ENCODE measurements at places on chromosomes 5 and 9. TPM values are rescaled to one million over a fixed set of nuclear protein-coding genes. Genes with fewer than 3 reads are reported as not detected.

DNAJC21 gene
- total RNA-seq = 51.2 TPM

GRCh38 chr5:126814721-126815404 lies 37.9 kb downstream of the LMNB1 start:
- DNase-seq = no peak

DNA sequence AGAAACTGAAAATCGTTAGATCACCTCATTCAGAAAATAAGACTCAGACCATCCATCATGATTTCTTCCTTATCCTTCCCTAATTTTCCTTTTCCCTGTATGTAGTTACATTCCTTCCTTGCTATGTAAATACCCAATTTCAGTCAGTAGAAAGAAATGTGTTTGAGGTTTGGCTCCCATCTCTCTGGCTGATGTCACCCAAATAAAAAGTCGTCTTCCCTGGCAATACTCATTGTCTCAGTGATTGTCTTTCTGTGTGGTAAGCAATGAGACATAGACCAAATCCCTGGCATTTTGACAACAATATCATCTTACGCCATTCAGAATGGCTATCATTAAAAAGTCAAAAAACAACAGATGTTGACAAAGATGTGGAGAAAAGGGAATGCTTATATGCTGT lies 303.9 kb upstream of the EDIL3 start:
- no peak for DNase-seq

GRCh38 chr9:126608551-126608950 lies 5.2 kb upstream of the LMX1B start:
- DNase-seq = no peak

IFNA2 gene
- total RNA-seq = not detected

DNA sequence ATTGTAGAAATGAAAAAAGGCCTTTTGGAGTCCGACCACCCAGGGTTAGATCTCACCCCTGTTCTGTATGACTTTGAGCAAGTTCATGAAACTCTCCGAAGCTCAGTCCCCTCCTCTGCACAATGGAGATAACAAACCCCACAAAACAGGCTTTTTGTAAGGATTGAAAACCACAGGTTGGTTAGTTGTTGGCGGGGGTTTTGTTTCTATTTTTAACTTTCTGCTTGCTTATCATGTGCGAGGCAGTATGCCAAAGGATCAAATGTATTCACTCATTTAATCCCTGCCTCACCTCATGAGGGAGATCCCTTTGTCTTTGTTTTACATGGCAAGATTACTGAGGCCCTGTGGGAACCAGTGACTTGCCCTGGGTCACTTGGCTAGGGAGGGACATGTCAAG lies 539.1 kb downstream of the CDK5RAP2 start:
- DNase-seq = no peak

PHYHD1 gene
- total RNA-seq = 14.1 TPM

GRCh38 chr9:87857948-87858335 lies 24.7 kb upstream of the SPATA31E1 start:
- DNase-seq = no peak

DNA sequence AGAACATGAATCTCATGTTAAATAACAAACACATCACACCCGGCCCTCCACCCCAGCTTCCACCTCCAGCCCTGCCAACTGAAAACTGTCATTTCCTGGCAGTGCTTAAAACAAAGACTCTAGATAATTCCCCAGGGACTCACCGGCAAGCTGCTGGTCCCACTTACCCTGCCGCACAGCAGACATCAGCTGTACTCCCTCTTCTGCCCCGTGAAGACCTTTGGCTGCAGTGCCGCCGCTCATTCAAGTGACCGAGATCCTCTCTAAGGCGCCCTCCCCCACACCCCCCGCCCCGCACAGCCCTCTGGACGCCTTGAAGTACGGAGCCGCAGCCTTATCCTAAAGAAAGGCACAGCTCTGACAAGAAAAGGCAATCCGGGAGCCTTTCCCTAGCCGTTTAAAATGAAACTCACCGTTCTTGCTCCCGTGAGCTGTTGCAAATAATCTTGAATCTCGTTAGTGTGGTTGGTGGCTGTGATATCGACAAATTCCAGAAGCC lies 434 bp downstream of the GLRX start:
- DNase-seq = no peak

GRCh38 chr5:83911367-83911919 lies 190.8 kb upstream of the HAPLN1 start:
- no peak for DNase-seq

GRCh38 chr5:95907067-95907705 lies 54.5 kb downstream of the ELL2 start:
- no peak for DNase-seq

ANKRD20A1 gene
- total RNA-seq = not detected

GRCh38 chr5:149496166-149496565 lies 55.1 kb downstream of the CSNK1A1 start:
- DNase-seq = no peak

DNA sequence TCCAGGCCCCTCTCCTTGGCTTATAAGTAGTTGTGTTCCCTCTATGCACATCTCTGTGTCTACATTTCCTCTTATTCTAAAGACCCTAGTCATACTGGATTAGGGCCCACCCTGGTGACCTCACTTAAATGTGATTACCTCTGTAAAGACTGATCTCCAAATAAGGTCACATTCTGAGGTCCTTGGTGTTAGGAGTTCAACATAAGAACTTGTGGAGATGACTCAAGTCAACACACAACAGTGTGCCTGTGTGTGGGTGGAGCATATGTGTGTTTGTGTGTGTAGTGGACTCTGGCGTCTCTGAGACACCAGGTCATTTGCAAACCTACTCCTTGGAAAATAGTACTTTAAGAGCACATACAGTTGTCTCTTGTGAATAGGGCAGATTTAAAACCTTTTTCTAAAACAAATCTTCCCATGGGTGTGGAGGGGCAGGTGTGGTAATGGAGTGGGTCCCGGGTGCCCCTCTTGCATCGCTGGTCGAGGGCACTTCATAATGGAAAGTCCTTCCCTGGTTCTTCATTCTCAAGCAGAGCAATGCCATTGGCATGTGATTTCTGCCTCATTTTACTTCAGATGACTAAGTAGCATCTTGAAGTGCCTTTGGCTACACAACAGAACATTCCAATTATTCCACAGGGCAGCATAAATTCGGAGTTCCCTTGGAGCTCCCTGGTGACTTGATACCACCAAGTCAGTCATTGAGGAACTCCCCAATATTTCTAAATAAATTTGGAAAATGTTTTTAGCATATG lies 84.4 kb downstream of the C9orf152 start:
- no peak for DNase-seq

DNA sequence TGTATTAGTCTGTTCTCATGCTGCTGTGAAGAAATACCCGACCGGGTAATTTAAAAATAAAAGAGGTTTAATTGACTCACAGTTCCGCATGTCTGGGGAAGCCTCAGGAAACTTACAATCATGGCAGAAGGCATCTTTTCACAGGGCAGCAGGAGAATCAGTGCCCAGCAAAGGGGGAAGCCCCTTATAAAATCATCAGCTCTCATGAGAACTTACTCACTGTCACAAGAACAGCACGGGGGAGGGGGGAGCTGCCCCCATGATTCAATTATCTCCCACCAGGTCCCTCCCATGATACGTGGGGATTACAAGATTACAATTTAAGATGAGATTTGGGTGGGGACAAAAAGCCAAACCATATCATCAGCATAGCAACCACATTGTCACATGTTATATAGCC lies 102.5 kb downstream of the GPBP1 start:
- DNase-seq = no peak

DNA sequence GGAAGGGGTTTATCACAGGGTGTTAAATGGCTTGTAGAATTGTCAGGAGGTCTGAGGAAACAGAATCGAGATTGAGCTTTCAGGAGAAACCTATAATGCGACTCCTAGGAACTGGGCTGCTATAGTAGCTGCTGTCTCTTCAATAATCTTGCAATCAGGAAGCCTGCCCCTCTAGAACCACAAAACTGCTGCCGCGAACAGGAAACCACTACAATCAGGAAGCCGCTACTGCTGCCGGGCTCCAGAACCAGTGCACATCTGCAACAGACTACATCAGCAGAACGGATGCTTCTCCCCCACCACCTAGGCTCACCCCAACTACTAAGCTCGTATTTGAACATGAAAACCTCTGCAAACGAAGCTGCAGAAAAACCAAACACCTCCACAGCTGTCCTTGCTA lies 31.6 kb downstream of the TNFSF8 start:
- no peak for DNase-seq

WNK2 gene
- 87.2 TPM for total RNA-seq

- DNase-seq = no peak
Observed at GRCh38 chr5:15014809-15015208, 143.2 kb upstream of the ANKH start.

GPRIN1 gene
- total RNA-seq = 12.8 TPM

- no peak for DNase-seq
Observed at GRCh38 chr5:87122151-87122977, 145.3 kb upstream of the RASA1 start.

SLC1A1 gene
- 11.7 TPM for total RNA-seq

DNA sequence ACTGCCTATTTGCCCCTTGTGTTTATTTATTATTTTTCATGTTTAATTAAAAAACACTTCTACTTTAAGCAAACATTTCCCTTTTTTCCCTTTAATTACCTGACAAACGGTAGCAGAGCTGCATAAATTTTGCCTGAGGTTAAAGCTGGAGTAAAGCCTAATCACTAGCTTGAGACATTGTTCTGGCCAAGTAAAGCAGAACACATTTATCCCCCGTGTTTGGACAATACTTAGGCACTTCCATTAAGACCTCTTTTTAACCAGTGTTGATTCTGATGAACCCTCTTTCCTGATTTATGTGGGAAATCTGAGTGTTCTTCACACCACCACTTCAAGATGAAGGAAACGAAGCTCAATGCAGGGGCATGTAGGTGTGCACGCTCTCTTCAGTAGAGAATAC lies 54.5 kb downstream of the BNC2 start:
- no peak for DNase-seq

MARVELD2 gene
- total RNA-seq = 31.4 TPM

DIMT1 gene
- total RNA-seq = 39.2 TPM

DNA sequence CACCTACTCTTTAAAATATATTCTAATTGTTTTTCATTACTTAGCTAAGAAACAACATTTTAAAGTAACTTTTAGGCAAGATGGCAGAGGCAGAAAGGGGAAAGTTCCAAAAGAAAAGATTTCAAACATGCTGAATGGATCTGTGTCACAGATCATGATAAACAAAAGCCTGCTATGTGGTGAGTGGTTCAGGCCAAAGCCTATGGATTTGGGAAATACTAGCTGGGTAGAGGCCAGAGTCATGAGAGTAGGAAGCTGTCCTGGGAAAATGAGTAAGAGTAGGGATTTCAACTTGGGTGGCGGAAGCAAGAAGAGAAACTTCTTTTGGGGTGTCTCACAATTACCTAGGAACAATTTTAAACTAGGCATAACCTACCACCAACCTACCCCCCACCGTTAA lies 68.7 kb upstream of the GRHPR start:
- no peak for DNase-seq
